ENCODE measurements at places on chromosomes 6 and 20. TPM values are rescaled to one million over a fixed set of nuclear protein-coding genes. Genes with fewer than 3 reads are reported as not detected.
A peak's percentile ranks its signal among the peaks of the same experiment; 100 is the strongest.

DNA sequence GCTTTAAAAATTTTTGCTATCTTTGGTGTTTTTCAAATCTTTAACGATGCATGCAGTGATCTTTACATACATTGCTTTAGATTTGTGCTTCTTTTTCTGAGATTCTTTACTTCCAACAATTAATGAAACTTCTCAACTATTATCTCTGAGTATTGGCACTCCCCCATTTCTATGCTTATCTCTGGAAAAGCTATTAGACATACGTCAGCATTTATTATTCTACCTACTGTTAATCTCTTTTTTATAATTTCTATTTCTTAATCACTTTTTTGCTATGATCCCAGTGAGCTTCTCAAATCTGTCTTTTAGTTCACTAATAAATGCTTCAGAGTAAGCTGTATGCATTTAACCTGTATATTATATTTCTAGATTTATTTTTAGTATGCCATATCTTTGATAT, 264.2 kb upstream of the TFAP2D start:
- DNase-seq: no peak

GRCh38 chr6:169252505-169253189, 999 bp downstream of the THBS2 start:
- no peak for DNase-seq

GRCh38 chr6:36615018-36615761, 21.0 kb downstream of the SRSF3 start:
- DNase-seq: peak; percentile 76

GRCh38 chr6:35713006-35713767, 23.6 kb upstream of the ARMC12 start:
- DNase-seq: no peak

DNA sequence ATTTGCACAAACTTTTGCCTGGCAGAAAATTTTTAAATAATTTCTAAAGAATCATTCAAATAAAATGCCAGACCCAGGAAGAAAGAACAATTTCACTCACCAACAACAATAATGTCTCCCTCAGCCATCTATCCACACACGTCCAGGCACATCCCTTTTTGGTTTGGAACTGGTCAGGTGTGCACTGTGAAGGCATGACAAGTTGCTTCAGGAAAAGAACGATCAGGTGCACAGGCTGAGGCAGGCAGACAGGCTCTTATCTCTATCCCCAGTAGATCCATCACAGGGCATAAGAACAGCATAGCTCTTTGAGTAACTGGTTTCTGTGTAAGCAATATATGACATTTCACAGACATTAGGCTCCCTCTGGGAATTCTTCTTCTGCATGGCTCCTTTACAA, 18.1 kb upstream of the NXT1 start:
- no peak for DNase-seq

GRCh38 chr6:108497883-108498282, 62.8 kb upstream of the FOXO3 start:
- DNase-seq: no peak

GRCh38 chr6:170440437-170440836, 112.7 kb downstream of the PSMB1 start:
- no peak for DNase-seq

- DNase-seq: no peak
These were observed 50.0 kb upstream of the SCGN start for GRCh38 chr6:25601800-25602673.

GRCh38 chr6:106745197-106745770, 115.9 kb downstream of the QRSL1 start:
- no peak for DNase-seq

GRCh38 chr6:25943887-25944286, 13.4 kb upstream of the SLC17A2 start:
- DNase-seq: no peak

- no peak for DNase-seq
These were observed 397.1 kb downstream of the ARHGAP18 start for GRCh38 chr6:129312880-129313279.

GRCh38 chr20:49785852-49786175, 26.8 kb upstream of the SLC9A8 start:
- no peak for DNase-seq

GRCh38 chr6:35311390-35312075, 13.9 kb downstream of the DEF6 start:
- DNase-seq: no peak

DNA sequence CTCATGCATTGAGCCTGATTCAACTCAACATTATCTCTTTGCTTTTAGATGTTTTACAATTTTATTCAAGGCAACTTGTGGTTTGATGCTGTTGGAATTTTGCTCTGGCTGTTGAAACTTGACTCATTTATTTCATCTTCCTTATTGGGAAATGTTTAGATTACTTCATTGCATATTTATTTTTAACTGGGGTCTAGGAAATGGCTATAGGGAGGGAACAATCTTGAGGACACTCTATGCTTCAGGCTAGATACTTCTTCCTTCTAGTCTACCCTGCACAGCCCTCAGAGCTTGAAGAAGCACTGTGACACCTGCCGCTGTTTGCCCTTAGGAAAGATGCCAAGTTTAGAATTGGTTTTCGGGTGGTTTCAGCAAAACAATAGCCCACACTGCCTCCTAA, 183.4 kb downstream of the ADGRG6 start:
- no peak for DNase-seq

DNA sequence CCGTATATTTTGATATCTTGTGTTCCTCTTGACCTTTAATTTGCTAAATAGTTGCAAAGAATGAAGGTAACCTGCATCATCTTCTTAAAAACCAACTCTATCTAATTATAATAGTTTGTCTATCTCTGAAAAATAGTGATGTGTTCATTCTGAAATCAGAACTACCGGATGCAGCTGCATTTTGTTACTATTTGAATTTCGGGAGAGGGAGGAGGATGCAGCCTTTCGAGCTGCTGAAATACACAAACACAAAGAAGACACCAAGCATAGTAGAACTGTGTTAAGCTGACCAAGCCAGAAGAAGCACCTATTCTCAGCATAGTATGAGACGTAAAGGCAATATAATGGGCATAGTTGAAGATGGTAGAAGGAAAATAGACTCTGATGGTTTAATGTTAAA, 33.1 kb downstream of the PTPN1 start:
- no peak for DNase-seq

DNA sequence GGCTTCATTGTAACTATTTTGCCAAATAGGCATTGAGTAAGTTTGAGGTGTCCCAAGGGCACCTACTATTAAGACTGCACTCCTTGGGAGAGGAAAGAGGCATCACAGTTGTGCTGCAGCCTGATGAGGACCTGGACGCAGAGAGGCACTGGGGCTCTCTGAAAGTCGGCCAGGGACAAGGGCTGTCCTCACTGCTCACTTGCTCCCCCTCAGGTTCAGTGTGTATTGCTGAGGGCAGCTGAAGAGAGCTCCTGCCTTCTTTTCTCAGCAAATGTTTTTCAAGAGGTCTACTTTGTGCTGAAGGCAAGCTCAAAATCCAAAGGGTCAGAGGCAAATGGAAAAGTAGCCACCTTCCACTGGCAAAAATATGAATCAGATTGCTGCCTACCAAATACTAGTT, 331.8 kb downstream of the RIMS1 start:
- peak; percentile 46 for DNase-seq

- peak; percentile 84 for DNase-seq
These were observed 12.9 kb downstream of the IPCEF1 start for GRCh38 chr6:154343473-154344308.

- DNase-seq: no peak
These were observed 78.6 kb upstream of the RBM24 start for GRCh38 chr6:17202526-17202925.

GRCh38 chr6:46876126-46876525, 45.6 kb downstream of the ADGRF5 start:
- DNase-seq: peak; percentile 55

DNA sequence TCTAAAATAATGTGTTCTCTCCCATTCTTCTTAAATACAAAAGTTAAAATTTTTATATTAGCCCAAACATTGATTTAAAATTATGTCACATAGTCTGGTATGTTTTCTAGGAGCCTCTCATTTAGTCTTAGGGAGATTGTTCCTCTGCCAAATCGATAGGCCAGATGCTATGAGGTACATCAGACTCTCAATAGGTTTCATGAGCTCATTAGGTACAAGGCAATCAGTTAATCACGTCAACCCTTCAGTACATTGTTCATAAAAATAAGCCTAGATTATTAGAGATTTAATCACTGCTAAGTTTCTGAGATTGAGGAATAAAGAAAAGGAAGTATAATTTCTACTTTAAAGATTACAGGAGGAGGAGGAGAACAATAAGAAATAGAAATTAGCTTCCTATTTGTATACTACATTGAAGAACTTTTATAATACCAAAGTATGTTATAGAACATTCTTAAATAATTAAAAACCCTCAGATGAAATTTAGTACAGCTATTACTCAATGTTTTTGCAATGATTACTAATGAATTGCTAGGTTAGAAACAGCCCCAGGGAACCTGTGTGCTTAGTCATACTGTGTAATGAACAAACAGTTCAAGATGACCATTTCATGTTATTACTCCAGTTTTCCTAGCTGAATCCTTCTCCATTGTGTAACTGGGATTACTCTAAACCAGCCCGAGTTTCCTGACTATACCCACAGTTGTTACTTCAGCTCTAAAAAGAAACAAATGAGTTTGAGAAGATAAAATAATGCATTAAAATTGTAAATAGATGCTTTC, 117.0 kb downstream of the BMP5 start:
- peak; percentile 10 for DNase-seq

- peak; percentile 62 for DNase-seq
These were observed 404.2 kb upstream of the CITED2 start for GRCh38 chr6:139778688-139779087.

DNA sequence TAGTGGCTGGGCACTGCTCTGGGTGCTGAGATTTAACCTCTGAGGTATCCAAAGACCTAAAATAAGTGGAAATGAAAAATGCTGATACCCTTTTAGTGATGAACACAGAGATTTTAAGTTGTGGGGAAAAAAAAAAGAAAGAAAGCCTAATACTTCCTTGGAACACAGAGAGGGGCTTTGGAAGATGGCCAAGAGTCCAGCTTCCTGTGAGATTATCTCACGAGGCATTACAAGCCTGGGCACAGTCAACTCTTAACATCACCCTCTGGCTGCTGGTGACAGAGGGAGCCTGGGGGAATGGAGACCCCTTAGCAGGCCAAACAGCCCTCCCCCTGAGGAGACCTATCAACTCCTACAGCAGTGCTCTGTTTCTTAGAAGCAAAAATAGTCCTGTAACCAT, 19.7 kb downstream of the BTN2A1 start:
- DNase-seq: peak; percentile 53

GRCh38 chr6:170113141-170113540, 177.7 kb downstream of the DLL1 start:
- no peak for DNase-seq

GRCh38 chr20:24899153-24899552, 49.9 kb upstream of the CST7 start:
- no peak for DNase-seq

DNA sequence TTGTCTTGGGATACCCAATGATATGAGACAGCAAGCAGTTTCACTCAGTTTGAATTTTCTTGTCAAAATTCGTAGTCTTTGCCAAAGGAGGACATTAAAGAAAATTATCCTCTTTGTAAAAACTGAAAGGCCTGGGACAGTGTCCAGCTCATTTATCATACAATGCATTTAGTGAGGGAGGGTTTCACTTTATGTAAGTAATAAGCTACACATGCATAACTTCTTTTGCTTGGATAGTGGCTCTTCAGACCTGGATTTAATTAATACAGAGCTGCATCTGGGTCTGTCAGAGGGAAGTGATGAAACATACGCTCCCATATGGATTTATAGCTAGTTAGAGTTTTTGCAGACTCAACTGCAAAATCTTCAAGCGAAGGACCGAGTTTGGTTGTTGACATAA, 175.6 kb downstream of the PHACTR1 start:
- DNase-seq: no peak

DNA sequence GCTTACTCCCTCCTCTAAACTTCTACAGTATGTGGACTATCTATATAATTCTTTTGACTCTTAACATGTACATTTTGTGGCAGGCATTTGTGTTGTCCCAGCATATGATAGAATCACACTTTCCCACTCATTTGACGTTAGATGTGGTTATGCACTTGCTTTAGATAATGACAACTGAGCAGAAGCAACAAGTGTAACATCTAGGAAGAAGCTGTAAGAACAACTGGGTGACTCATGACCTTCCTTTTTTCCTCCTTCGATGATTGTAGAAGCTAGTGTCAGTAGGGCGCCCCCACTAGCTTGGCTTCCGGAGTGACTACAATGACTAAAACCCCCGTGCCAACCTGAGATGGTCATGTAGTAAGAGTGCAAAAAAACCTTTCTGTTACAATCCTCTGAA, 74.6 kb upstream of the CEP85L start:
- peak; percentile 23 for DNase-seq

DNA sequence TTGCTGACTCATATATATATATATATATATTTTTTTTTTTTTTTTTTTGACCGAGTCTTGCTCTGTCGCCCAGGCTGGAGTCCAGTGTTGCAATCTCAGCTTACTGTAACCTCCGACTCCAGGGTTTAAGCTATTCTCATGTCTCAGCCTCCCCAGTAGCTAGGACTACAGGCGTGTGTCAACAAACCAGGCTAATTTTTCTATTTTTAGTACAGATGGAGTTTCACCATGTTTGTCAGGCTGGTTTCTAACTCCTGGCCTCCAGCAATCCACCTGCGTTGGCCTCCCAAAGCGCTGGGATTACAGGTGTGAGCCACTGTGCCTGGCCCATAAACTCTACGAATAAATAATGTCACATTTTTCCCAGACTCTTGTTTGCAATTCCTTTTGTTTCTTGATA, 4.8 kb downstream of the LRP11 start:
- no peak for DNase-seq

DNA sequence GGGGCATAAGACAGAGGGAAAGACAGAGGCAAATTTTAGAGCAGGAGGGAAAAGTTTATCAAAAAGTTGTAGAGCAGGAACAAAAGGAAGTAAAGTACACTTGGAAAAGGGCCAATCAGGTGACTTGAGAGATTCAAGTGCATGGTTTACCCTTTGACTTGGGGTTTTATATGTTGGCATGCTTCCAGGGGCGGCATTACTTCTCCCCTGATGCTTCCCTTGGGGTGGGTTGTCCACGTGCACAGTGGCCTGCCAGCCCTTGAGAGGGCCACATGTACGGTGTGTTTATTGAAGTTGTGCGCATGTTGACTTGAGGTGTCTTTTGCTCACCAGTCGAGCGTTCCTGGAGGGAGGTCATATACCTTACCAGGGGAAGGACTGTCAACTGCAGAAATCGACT, 259.5 kb upstream of the JARID2 start:
- DNase-seq: no peak

The CSTF1 gene
- 9.3 TPM for total RNA-seq

The THEMIS gene
- 18.3 TPM for total RNA-seq

The ZKSCAN4 gene
- total RNA-seq: 1.2 TPM

The CTCFL gene
- total RNA-seq: not detected

The EBF4 gene
- total RNA-seq: 7.0 TPM

The LINC00237 gene
- not detected for total RNA-seq

The GFRAL gene
- not detected for total RNA-seq
